ENCODE measurements at places on chromosomes 1 and 21.

- peak; percentile 33 for DNase-seq
These were observed 336.3 kb downstream of the PBX1 start for GRCh38 chr1:164895026-164895912.

- peak; percentile 7 for DNase-seq
These were observed 448.1 kb upstream of the B3GALT2 start for GRCh38 chr1:193634470-193634869.

DNA sequence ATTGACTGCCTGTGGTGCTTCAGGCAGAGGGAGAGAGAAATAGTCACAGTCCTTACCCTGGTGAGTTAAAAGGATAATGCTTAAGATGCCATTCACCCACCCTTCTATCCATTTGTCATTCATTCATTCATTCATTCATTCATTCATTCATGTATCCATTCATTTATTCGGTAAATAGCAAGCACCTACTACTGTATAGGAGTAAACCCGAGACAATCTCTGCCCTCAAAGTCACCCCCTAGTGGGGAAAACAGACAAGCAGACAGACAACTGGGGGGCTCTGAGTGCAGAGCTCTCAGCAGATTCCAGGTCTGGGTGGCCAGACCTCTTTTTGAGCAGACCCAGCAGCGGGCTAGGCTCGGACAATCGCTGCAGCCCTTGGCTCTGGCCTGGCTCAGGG is 14.1 kb upstream of the ACTL8 start:
- no peak for DNase-seq

DNA sequence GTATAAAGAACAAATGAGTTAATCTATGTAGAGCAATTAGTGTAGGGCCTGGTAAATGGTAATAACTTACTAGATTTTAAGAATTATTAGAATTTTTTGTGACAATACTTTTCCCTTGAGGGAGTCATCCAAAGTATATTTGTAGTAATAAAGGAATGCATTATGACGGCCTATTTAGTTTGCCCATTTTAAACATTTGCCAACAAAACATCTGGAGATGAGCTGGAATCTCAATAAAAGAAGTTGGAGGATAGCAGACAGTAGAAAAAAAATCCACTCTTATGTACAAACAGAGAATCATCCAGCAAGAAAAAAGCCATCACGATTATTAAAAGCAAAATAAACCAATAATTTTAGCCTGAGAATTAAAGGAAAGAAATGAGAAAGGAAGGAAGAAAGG is 567.3 kb upstream of the ADAMTS5 start:
- no peak for DNase-seq

DNA sequence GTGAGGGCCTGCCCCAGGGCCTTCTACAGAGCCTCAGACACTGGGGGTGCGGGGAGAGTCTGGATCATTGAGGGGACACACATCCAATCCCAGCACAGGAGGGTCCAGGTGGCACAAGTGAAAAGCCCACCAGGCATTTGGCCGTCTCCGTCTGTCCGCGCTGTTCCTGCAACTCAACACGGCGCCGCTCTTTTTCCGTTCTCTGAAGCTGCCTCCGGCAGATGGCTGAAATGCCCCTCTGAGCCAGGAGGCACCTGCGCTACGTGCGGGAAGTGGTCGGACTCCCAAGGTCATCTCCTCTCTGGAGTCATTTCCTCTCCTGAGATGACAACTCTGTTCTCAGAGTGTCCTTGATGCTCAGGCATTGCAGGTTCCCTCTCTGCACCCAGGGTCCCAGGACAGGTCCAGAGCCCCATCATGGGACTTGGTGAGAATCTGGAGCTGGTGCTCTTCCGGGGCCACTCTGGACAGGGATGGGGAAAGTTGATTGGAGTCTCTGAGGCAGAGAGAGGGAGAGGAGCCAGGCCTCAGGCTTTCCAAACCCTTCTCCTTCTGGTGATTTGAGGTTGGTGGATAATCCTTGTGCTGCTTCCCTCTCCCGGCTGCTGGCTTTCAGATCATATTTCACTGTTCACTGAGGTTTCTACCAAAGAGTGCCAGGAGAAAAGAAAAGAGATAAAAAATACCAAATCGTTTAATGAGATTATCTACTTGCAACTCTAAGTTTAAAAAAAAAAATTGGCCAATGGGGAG is 14.0 kb upstream of the MIXL1 start:
- no peak for DNase-seq

GRCh38 chr1:204983136-204983535 is 59.9 kb upstream of the CNTN2 start:
- DNase-seq, result no peak

- no peak for DNase-seq
These were observed 54.8 kb downstream of the MYOM3 start for GRCh38 chr1:24057171-24057570.

DNA sequence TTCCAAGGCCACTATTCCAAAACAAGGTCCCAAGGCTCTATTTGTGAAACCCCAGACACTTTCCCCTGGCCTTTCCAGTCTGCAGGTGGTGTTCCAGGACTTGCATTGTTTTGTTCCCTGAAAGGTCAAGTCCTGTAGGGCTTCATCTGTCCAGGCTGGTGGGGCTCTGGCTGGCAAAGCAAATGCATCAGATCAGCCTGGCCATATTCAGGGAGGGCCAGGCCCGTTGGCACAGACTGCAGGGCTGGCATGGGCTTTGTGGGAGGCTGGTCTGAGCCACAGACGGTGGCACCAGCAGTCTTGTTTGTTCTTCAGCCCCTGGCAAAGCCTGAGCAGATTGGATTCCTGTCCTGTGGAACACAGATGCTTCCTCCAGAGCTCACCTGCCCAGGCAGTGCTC is 93.0 kb downstream of the SPATA46 start:
- peak; percentile 67 for DNase-seq

GRCh38 chr1:54981466-54981865 is 1.0 kb downstream of the TMEM61 start:
- DNase-seq, result no peak

- peak; percentile 74 for DNase-seq
These were observed 191.5 kb downstream of the SDCCAG8 start for GRCh38 chr1:243447347-243447746.

GRCh38 chr1:1073743-1074587 is at the start of gene RNF223:
Gene RNF223 (minus strand): TSS chr1:1074306. CDS start chr1:1072566, 1,740 bp downstream.
- DNase-seq, result peak; percentile 89

GRCh38 chr1:68173283-68173935 is 58.9 kb downstream of the WLS start:
- no peak for DNase-seq

GRCh38 chr21:31634993-31635392 is 24.5 kb upstream of the SOD1 start:
- no peak for DNase-seq

- DNase-seq, result no peak
These were observed 49.9 kb upstream of the TRABD2B start for GRCh38 chr1:48047116-48047515.

Data from stomach (tissue), 19 donors.